C1 segment of cervical spinal cord (tissue), 14 donors: ENCODE measurements at places on chromosomes 4 and X.

DNA sequence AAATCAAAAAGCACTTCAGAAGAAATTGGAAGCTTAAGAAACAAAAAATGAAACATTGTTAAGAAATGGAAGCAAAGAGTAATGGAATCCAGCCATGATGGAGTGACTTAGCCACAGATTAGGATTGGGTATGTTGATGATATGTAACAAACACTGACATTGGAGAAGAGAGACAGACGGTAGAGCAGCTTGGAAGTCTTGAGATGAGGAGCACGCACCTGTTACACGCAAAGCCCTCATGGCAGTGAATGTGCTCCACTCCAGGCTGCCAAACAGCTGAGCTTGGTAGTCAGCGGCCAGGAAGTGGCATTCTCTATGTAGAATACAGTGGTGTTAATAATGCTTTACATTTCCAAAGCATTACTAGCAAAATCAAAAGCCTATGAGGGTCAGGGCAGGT is 56.9 kb upstream of the GPRIN3 start:
- no peak for DNase-seq

DNA sequence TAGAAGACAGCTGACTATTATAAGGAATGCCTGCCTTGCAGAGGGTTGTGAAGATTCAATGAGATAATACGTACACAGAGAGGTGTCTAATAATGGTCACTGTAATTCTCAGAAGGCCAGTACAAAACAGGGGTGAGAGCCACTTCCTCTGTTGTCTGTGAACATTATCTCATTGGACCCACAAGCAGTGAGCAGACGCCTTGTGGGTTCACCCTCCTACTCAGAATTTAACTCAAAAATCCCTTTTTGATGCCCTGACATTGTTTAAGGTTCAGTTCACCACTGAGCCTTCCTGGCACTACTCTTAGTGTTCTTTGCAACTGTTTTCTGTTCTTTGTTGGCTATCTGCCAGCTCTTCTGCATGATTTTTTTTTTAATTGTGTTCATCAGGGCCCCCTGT is 467.4 kb downstream of the BCOR start:
- DNase-seq, result no peak

DNA sequence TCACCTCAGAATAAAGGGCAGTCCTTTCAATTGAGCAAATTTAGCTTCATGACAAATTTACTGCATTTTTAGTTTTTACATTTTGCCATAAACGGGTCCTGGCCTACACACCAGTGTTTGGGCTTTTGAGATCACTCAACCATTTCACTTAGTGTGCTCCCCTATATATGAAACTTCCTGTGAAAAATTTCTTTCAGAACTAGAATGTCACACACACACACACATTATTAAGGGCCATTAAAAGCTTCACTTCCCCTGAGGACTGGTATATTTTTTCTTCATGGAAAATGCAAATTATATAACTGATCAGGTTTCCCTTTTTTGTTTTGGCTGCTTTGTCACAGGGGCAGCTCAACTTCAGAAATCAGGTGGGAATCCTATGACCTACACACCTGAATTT is 206.5 kb downstream of the ENOX2 start:
- DNase-seq, result no peak

- no peak for DNase-seq
Observed at GRCh38 chr4:67460574-67460973, 84.7 kb downstream of the CENPC start.

- no peak for DNase-seq
Observed at GRCh38 chr4:3360777-3361176, 68.0 kb downstream of the RGS12 start.

DNA sequence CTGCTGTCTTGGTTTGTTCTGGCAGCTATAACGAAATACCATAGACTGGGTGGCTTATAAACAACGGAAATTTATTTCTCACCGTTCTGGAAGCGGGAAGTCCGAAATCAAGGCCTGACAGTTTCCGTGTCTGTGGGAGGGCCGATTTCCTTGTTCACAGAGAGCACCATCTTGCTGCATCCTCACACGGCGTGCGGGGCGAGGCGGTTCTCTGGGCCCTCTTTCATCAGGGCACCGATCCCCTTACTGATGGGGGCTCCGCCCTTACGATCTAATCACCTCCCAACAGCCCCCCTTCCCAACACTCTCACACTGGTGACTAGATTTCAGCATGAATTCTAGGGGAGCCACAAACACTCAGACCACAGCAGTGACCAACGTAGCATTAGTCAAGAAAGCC is 578.3 kb upstream of the FAT1 start:
- no peak for DNase-seq

- DNase-seq, result no peak
Observed at GRCh38 chr4:42401171-42401570, 3.9 kb downstream of the SHISA3 start.

- no peak for DNase-seq
Observed at GRCh38 chr4:41437111-41437536, 100.8 kb upstream of the LIMCH1 start.

DNA sequence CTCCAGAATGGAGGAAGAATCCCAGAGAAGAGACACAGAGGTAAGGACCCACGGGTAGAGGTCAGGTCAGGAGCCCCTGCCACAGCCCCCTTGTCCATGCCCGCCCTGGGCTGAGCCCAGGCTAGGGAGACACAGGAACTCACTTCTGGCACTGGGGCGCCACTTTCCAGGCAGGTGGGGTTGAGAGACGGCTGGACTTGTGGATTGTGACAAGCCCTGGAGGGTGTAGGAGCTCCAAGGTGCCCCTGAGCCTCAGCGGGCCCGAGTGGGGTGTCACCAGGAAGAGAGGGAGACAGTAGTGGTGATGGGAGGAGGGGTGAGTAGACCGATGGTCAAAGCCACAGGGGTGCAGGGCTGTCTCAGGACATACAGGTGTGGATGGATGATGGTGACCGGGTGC is 58.9 kb downstream of the WFS1 start:
- DNase-seq, result no peak

DNA sequence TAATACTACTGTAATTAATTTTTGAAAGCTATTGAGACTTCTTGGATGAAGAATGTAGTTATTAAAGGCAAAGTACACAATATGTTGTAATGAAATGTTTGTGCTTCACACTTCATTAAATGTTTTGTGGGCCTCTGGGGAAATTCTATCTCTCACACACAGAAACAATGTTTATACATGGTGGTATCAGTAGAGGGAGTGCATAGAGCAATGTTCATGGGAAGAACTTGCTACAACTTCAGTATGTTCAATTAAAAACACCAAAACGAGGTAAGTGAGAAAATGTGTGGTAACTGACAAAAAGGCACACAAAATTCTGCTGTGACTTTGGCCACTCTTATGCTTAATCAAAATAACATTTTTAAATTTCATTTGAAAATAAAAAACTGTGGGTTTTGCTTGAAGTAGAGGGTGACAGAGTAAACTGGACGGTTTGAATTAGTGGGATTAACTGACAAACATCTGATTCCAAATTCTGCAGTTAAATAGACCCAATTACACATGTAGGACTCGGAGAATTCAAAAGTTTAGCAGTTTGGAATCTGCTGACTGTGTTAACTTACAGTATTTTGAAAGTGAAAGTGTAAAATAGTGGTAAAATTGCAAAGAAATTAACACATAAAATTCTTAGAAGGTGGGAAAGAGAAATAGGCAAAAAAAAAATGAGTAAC is 111.4 kb upstream of the TTC29 start:
- no peak for DNase-seq

DNA sequence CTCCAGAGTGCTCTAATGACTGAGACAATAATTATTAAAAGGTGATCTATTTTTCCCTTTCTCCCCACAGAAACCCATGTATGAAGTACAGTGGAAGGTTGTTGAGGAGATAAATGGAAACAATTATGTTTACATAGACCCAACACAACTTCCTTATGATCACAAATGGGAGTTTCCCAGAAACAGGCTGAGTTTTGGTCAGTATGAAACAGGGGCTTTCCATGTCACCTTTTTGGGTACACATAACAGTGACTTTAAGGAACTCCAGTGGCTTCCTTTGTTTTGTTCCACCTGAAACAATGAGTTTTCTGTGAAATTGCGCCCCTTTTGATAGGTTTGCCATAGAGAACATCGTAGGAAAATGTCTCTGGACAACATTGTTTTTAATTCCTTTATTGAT is 69.6 kb downstream of the KIT start:
- DNase-seq, result no peak

DNA sequence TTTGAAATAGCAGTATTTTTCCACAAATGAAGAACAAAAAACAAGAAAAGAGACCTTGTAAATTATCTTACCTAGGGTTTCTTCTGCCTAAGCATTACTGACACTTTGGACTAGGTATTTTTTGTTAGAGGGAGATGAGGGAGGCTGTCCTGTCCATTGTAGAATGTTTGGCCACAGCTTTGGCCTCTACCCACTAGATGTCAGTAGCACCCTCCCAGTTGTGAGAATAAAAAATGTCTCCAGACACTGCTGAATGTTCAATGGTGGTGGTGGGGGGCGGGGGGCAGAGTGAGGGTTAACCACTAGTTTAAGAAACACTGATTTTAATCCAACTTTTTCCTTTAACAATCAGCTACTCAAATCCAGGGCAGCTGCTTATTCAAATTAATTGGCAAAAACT is 25.8 kb downstream of the OTUD4 start:
- no peak for DNase-seq

GRCh38 chr4:90099812-90100211 is 27.4 kb upstream of the CCSER1 start:
- no peak for DNase-seq

DNA sequence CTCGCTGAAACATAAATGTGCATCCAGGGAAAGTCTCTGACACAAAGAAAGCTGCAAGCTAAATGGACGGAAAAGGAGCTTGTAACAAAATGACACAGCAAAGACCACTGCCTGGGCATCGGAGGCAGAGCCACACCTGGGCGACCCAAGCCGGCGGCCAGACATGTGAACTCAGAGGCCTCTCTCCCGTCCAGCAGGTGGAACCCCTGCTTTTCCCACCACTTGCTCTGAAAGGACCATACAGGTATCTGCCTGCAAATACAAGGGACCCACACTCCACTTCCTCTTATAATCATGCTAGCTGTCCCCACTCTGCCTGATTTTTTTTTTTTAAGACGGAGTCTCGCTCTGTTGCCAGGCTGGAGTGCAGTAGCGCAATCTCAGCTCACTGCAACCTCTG is 12.0 kb downstream of the CPLX1 start:
- DNase-seq, result no peak

GRCh38 chrX:20116577-20117240 is at the start of gene MAP7D2:
TSS of gene MAP7D2 (minus strand) at chrX:20116907. CDS start at chrX:20116879, 28 bp downstream.
- DNase-seq, result no peak

- DNase-seq, result no peak
Observed at GRCh38 chr4:165355900-165356300, 22.9 kb upstream of the CPE start.

- DNase-seq, result no peak
Observed at GRCh38 chr4:83440148-83440814, 15.3 kb downstream of the HELQ start.

- no peak for DNase-seq
Observed at GRCh38 chr4:109185951-109186350, 116.5 kb downstream of the COL25A1 start.

GRCh38 chrX:129233786-129234185 is 289.5 kb downstream of the SMARCA1 start:
- no peak for DNase-seq

DNA sequence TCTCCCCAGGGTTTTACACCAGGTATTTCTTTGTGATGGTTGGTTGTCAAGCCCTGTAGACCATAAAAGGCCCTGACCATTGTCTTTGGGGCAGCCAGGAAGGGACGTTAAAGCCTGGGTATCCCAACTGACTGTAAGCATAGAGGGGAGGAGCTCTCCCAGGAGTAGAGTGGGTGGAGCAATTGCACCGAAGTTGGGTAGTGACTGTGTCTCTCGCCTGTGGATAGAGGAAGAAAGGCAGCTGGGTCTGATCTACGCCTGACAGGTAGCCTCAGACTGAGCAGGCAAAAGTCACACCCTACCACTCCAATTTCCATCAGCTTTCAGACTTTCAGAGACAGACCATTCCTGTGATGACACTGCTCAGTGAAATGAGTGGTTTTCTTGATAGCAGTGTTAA is 123.3 kb downstream of the KLHL8 start:
- no peak for DNase-seq

- DNase-seq, result no peak
Observed at GRCh38 chr4:6819295-6819694, 36.8 kb downstream of the KIAA0232 start.

DNA sequence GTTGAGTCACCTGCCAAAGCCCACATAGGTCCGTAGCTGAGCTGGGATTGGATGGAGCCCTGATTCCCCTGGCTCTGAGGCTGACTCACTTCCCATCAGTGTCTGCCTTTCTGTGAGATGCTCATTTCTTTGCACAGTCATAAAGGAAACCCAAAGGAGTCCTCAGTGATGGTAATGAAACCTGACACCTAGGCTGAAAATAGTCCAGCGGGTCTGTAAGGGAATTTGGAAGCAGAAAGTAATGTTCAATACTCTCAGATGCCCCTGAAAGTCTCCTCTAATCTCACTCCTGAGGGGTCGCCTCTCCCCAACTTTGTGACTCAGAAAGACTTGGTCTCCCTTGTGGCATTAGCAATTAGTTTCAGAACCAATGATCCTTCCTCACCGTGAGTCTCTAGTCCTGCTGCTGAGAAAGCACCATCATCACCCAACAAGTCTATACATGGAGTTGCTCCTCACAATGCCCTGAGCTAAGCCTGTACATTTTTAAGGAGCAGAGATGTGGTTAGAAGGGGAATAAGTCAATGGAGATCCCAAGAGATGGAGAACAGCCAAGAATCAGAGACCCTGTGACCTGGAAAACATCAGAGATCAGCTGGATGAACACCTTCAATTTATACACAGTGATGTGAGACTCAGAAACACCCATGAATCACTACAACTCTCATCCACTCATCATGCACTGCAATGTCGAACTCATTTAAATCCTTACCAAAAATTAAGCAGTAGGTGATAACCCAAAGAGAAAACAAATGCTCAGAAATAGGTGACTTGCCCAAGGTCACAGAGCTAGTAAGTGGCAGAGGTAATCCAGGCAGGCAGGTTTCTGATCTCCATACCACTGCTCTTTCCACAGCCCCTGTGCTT is 219.0 kb upstream of the CPEB2 start:
- no peak for DNase-seq

- no peak for DNase-seq
Observed at GRCh38 chr4:41655177-41655576, 93.3 kb downstream of the PHOX2B start.

- no peak for DNase-seq
Observed at GRCh38 chrX:48934581-48935300, 15.9 kb upstream of the PIM2 start.

DNA sequence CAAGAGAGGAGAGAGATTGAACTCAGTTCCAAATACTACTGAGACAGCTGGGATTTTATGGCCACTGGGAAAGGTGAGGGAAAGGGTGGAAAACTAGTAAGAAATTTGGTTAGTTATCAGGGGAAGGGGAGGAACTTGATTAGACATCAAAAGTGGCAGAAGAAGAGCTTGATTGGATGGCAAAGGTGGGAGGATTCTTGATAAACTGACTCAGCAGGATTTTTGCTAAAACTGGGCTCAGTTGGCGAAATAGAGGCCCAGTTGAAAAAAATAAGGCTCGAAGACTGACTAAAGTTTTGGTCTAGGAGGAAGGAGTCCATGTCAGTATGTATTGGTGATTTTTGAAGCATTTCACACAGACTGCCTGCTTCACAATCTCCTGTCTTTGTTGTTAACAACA is 10.0 kb downstream of the BEX3 start:
- no peak for DNase-seq
